NCI-H1417 treated with DMSO at 0.1 percent for 48 hours (cell line): ENCODE measurements at places on chromosomes 5 and 9.

DNA sequence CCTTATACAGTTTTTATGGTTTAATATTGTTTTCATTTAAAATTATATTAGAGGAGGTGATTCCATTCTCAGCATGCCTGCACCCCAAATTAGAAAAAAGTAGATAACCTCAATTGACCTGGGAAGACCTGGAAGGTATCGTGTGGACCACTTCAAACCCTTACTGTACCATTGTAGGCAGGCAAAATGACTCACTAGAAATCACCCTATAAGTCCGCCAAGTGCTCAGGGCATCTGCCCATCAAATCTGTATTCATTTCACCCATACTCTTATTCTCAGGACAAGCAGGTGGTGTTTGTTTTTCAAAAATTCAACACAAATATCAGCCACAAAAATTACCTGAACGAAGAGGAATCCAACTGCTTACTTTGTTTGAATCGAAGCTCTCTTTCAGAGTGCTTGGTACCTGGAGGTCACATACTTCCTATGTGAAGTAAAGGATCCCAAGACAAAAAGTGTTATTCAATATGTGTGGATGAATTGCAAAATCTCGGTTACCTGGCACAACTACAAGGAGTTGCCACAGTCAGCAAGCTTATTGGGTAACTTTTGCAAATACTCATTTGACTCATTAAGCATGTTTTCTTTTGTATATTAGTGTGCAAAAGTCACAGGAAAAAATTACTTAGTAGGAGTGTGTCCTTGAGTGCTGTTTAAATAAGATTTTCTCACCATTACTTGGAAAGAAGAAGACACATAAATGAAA is 216.2 kb downstream of the ENC1 start:
- DNase-seq: no peak

- DNase-seq: peak; percentile 59
Observed at GRCh38 chr9:89606624-89607311, 2.0 kb downstream of the GADD45G start.

DNA sequence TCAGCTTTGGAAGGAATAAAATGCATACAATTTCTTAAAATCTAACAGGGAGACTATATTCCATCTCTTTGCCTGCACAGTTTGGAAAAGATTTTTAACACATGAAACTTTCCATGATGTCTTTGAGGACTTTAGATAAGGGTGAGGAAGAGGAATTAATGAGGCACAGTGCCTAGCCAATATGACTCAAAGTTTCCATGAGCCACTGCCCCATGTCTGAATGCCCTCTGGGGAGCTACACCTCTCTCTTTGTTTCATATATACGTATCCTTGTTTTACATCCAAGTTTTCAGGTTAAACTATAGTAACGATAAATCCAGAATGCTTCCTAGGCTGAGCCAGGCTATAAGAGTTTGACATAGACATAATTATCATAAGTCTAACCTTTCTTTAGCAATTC is 349.3 kb upstream of the TLE4 start:
- DNase-seq: no peak

DNA sequence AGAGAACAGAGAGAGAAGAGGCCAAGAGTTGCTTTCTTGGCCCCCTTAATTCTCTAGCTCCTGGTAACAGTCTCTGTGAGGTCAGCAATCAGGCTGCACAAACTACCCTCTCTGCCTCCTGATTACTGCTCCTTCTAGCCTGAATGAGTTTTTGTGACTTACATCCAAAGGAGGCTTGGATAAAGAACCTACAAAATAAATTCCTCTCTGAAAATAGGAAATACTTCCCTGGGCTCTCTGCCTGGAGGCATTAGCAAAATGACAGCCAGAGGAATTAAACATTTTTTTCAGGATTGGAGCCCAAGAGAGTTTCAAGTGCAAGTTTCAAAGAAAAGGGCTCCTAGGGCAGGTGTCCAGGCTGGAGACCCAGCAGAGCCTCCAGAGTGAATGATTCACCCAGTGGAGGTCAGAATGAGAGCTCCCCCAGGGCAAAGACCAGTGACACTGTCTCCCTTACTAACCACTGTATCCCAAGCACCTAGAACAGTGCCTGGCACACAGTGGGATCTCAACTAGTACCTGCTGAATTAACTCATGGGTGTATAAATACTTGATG is 162.5 kb downstream of the SPOCK1 start:
- no peak for DNase-seq

- DNase-seq: no peak
Observed at GRCh38 chr5:79512049-79512448, 1.9 kb downstream of the HOMER1 start.

GRCh38 chr9:129208207-129209032 is 30.4 kb upstream of the IER5L start:
- DNase-seq: no peak

GRCh38 chr5:55511010-55511409 is 23.8 kb downstream of the PLPP1 start:
- no peak for DNase-seq

DNA sequence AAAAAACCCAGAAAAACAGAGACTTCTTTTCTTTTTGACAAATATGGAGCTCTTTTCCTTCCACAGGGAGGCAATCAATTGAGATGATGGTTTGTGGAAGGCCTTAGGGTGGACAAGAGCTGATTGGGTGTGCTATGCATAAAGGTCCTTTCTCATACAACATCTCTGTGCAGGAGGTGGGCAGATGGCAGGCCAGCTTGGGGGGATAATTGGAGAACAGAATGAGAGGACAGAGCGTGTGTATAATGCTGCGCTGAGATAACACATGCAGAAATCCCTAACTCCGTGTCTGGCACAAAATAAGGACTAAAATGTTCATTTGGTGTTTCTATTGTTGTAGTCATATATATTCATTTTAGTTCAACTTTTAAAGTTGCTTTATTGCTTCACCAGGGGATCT is 159.0 kb upstream of the MEF2C start:
- no peak for DNase-seq

DNA sequence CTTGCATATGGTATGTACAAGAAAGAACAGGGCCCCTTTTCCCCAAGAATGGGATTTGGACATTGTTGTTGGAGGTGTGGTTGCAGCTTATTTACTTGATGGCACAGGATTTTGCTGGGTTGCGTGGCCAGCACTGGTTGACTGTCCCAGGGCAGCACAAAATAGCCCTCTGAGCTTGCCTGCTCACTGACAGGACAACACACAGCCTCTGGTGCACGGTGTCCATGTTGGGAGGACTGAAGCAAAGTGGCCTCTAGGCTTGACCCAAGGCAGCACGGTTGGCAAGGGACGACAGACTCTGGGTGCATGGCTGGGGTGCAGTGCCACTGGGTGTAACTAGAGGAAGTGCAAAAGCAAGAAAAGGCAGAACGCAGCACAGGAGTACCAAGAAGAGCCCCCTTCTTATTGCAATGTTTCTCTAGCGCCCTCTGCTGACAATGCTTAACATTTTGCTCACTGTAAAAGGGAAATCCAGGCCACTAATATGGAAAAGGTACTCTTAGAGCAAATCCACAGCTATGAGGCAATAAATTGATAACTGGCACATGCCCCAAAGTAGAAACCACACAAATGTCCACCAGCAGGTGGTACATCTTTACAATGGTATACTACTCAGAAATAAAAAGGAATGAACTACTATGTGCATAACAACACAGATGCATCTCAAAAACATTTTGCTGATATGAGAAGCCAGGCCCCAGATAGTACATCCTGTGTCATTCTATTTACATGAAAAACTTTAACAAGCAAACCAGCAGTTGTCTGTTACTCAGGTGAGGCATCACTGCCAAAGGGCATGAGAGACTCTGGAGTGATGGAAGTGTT is 47.4 kb upstream of the BARX1 start:
- DNase-seq: peak; percentile 60

DNA sequence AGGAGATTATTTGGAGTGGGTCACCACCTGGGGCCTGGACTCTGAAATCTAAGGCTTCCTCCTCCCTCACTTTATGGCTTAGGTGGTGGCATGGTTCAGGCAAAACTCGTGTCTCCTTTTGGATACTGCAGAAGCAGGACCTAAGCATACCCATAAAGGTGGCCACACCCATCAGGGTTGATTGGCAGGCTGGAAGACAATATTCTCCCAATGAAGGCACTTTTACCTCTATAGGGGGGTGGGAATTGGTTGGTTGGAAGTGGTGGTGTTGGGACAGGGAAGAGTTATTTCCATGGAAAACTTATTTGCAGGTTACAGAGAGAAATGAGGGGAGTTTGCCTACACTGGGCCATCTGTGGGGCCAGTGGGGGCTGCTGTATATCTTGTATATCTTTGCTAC is 39.7 kb downstream of the CNOT6 start:
- no peak for DNase-seq

DNA sequence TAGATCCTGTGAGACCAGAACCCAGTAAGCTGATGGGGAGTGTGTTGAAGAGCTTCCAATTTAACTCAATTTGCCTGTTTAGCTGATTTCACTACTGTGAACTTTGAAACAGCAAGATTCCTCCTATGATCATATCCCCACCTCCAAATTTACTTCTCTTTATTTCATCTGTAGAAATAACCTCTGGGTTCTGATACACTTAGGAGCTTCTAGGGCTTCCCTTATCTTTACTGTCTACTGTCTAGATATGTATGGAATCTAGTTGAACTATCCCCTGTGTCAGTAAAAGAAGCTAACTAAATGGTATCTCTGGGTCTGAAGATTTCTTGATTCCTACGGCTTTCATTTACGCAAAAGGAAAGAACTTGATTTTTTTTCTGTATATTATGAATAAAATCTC is 116.8 kb downstream of the GCNT1 start:
- no peak for DNase-seq
